ENCODE measurements at places on chromosomes 3 and 15. TPM values are rescaled to one million over a fixed set of nuclear protein-coding genes. Genes with fewer than 3 reads are reported as not detected.

The IGSF11 gene
- total RNA-seq = not detected

The ITIH1 gene
- total RNA-seq = not detected

The CELSR3 gene
- total RNA-seq = 1.8 TPM

The CPA3 gene
- not detected for total RNA-seq

The DHFR2 gene
- total RNA-seq = 2.6 TPM

The NSUN3 gene
- 5.5 TPM for total RNA-seq

The HRG gene
- total RNA-seq = not detected

The MTHFS gene
- 9.9 TPM for total RNA-seq

The SRGAP3 gene
- 5.7 TPM for total RNA-seq

The CLRN1 gene
- not detected for total RNA-seq

The CCK gene
- total RNA-seq = not detected

The NAALADL2 gene
- total RNA-seq = 2.6 TPM

The MED12L gene
- total RNA-seq = 0.26 TPM

The SCN11A gene
- total RNA-seq = 0.12 TPM

The SELENOT gene
- 76.8 TPM for total RNA-seq

The CFAP91 gene
- not detected for total RNA-seq

The ADAMTS7 gene
- 30.8 TPM for total RNA-seq

The DLEC1 gene
- 0.12 TPM for total RNA-seq

The EIF3J gene
- total RNA-seq = 38.0 TPM

The FOXB1 gene
- total RNA-seq = not detected

The SMCO1 gene
- total RNA-seq = not detected

The PLA2G4B gene
- 0.47 TPM for total RNA-seq

The UBA5 gene
- total RNA-seq = 19.8 TPM

The CDCP1 gene
- total RNA-seq = 0.77 TPM

The DNAH12 gene
- not detected for total RNA-seq

The STRIT1 gene
- total RNA-seq = not detected

The SAMD7 gene
- total RNA-seq = not detected

The ARHGAP31 gene
- total RNA-seq = 11.6 TPM

The VGLL3 gene
- total RNA-seq = 103 TPM

The NTRK3 gene
- not detected for total RNA-seq

The FGF12 gene
- 0.09 TPM for total RNA-seq

The OR5K3 gene
- not detected for total RNA-seq

The RTP1 gene
- total RNA-seq = not detected

The BUB1B gene
- total RNA-seq = 1.4 TPM

The TGM4 gene
- 0.17 TPM for total RNA-seq

The ADAMTSL3 gene
- 4.2 TPM for total RNA-seq

The ARNT2 gene
- total RNA-seq = 22.0 TPM

The CPN2 gene
- not detected for total RNA-seq

The IL17RB gene
- not detected for total RNA-seq

Measured in pericardium fibroblast (primary cell).